Amniotic stem cell (primary cell): ENCODE measurements at places on chromosomes 6 and 20.

- DNase-seq, result no peak
Measured at GRCh38 chr20:44018942-44019637, 104.4 kb downstream of the TOX2 start.

- no peak for DNase-seq
Measured at GRCh38 chr20:59322585-59323454, 22.4 kb downstream of the EDN3 start.

DNA sequence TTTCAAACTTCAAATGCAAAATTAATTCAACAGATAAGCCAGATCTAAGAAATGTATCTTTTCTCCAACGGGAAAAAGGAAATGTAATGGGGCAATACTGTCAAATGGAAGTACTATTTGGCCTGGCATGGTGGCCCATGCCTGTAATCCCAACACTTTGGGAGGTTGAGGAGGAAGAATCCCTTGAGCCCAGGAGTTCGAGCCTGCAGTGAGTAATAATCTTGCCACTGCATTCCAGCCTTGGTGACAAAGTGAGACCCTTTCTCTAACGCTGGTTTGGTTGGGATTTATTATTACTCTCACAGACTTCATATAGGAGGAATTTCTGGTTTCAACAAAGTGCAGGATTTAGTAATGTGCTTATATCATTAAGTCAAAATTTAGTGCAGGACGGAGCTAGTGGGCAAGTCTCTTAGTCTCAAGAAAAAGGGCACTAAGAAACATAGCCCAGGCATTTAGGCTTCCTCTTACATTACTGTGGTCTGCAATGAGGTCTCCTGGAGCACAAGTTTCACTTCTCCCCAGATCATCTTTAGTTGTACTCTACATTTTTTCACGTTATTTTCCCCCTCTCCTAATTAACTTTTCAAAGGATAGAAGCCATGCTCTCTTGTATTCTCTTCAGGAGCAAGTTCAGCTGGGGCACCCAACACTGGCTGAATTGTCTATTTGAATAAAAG lies 23.1 kb downstream of the TRIM27 start:
- no peak for DNase-seq

GRCh38 chr6:157364705-157365104 lies 16.3 kb upstream of the ZDHHC14 start:
- DNase-seq, result no peak

DNA sequence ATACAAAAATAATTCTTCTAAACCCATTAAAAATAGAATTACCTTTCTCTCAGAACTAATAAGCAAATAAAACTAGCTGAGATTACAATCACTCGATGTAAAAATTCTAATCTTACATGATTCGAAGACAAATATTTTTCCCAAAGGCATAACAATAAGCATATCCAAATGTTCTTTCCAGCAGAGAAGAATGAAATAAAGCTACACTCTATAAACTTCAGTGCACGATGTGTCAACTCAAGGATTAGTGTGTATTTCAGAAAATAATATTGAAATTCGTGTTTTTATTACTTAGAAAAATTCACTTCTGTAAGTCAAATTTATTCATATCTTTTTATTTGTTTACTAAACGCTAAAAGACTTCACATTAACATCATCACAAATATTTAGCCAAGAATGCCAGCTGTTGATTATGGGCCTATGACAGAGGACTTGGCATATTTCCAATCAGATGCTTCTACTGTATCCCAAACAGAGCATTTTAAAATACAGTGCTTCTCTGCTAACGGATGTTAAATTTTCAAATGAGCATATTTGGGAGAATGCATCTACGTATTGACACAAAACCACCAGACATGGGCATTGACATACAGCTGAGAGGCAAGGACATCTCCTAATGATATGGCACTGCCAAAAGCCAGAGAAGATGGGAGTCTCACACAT lies 54.7 kb upstream of the PDE7B start:
- DNase-seq, result no peak
